ENCODE measurements at places on chromosomes 1 and 21.

DNA sequence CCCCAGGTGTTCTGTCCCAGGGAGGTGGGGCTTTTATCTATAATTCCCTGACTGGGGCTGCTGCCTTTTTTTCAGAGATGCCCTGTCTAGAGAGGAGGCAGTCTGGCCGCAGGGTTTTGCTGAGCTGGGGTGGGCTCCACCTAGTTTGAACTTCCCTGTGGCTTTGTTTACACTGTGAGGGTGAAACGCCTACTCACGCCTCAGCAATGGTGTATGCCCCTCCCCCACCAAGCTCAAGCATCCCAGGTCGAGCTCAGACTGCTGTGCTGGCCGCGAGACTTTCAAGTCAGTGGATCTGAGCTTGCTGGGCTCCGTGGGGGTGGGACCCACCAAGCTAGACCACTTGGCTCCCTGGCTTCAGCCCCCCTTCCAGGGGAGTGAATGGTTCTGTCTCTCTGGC lies 124.3 kb downstream of the CENPF start:
- no peak for DNase-seq

- no peak for DNase-seq
These were observed 10.7 kb upstream of the IFNAR1 start for GRCh38 chr21:33314111-33314510.

GRCh38 chr1:199574950-199575349 lies 452.6 kb upstream of the NR5A2 start:
- DNase-seq: no peak

DNA sequence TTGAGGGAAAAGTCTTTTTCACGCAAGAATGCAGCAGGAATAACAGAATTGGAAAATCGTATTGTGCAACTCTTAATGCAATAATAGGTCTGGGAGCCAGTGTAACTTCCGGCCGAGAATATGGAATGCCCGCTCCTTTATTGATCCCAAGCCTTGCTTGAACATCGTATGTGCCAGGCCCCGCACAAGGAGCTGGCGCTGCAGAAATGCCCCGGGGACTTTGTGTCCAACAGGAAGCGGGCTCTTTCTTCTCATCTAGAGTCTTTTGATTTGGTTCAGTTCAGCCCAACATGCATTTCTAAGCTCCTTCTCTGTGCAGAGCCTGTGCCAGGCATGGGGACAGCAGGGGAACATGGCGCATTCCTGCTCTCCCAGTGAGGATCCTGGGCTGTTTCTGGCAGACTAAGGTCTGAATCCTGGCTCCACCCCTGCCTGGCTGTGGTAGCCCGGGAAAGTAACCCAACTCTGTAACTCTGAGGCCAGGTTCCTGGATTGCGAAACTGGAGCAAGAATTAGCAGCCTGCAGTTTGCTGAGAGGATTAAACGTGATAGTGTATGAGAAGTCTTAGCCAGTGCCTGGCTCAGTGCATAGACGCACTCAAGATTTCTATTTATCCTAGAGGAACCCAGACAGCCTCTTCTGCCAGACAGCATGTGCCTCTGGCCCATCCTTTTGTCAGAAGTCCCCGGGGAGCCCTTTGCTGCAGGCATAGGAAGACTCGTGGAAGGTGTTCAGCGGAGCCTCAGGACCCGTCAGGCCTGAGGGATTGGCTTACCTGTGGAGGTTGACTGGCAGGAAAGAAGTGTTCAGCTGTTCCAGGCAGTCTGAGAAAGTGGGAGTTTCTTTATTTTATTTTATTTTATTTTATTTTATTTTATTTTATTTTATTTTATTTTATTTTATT lies 987 bp upstream of the CDCP2 start:
- no peak for DNase-seq

- no peak for DNase-seq
These were observed 6.9 kb upstream of the ZRANB2 start for GRCh38 chr1:71087713-71088112.

GRCh38 chr1:58983162-58983561 lies 199.3 kb upstream of the JUN start:
- DNase-seq: no peak

DNA sequence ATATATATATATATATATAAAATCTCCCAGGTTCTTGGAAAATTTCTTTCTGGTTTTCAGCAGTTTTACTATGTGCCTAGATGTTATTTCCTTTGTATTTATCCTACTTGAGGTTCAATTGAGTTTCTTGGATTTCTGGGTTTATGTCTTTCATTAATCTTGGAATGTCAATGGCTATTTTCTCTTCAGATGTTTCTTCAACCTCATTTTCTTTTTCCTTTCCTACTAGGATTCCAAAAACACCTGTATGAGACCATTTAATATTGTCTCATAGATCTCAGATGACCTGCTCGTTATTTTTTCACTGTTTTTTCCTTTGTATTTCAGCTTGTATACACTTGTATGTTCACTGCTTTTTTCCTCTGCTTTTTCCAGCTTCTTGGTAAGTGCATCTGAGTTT lies 95.4 kb upstream of the DESI2 start:
- DNase-seq: no peak

DNA sequence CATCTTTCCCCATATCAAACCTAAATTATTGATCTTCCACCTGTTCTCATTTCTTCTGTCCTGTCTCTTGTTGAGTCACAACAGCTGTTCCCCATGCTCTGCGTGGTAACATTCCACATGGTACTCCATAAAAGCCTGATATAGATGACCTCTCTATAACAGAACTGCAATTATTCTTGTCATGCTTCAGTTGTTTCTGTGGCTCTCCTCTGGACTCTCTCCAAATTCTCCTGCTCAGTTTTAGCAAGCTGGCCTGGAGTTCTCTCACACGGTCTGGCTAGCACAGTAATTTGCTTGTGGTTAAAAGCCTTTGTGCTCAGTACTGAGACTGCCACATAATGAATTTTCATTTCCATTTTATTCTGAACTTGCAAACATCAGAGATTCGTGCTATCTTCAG lies 10.6 kb upstream of the LRRC39 start:
- no peak for DNase-seq

- no peak for DNase-seq
These were observed 79.5 kb upstream of the BACH1 start for GRCh38 chr21:29219165-29219770.
